NCI-H1105 (cell line): ENCODE measurements at places on chromosomes 12 and 14.
A peak's percentile ranks its signal among the peaks of the same experiment; 100 is the strongest.

- no peak for DNase-seq
Observed at GRCh38 chr14:74911221-74911620, 11.8 kb downstream of the RPS6KL1 start.

DNA sequence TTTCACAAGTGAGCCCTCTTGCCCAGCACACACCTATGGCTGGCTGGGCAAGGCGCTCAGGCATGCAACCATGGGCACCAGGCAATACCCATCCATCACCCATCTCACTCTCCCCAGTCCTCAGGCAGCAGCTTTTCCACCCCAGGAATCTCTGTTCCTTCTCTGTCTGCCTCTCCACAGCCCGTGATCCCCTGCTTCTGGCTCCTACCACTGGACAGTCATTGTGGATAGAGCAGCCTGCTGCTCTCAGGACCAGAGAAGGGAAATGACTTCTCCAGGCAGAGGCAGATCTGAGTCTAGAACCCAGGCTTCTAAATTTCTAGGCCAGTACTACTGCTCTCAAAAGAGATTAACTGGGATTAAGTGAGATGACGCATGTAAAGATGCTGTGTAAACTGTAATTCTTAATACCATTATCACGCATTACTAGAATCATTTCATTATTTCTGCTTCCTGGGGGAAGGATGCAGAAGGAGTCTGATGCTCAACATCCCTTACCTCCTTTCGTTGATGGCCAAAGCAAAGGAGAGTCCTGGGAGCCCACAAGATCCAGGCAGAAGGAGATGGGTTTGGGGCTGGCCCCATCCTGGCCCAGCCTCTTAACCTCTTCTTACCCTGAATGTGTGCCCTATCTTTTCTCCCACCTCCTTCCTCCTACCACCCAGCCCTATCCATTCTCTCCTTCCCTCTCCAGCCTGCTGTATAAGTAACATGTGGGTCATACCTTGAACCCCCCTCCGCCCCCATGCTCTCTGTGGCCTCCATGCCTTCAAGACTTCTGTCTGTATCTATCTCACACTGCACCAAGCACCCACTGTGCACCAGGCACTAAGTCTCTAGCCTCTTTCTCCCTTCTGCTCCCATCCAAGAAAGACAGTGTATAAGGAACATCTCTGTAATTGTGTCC is 4.8 kb upstream of the AQP5 start:
- DNase-seq = no peak

DNA sequence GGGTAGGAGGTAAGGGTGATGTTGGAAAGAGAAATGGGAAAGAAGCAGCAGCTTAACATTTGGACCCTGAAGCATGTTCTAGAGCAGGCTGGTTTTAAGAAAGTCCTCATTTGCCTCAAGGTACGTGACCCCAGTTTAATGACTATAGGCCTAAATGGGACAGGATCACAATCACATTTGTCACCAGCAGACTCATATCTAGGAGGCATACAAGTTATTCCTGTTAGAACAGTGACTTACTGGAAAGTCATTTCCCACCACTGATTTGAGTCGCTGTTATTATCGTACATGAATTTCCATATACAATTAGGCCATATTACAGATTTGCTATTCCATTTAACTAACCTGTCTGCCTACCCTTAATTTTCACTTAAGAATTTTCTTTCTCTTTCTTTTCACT is 326.1 kb downstream of the DAD1 start:
- no peak for DNase-seq

DNA sequence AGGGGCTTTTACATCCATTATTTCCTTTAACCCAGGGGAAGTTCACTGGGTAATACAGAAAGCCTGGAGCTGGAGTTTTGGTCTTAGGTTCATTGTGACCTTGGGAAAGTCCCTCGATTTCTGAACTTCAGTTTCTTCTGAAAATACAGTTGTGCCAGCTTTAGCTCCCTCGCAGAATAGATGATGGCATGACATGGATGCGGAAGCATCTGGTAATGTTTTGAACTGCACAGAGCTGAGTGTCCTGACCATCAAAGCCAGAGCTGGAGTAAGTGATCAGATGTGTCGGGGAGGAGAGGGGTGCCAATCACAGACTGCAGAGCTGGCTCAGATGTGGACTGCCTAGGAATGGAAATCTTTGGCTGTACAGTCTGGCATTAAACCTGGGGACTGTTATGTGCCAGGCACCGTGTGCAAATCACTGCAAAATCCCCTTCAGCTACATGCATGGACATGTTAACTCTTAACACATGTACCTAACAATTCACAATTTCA is 180.9 kb downstream of the ETV6 start:
- DNase-seq = no peak

DNA sequence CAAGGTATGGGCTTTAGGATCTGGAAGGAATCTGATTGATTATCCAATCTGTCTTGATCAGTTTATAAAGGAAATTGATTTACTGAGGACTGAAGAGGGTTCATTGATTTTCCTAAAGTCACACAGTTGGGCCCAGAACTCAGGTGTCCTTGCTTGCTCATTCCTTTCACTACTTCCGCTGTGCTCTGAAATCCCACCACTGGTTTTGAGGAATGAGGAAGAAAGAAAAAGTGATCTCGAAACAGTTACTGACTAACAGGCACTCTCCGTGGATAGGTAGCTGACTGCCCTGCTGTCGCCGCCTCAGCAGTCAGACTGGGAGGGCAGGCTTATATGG is at the start of gene FITM1:
TSS of gene FITM1 (plus strand) at position 280 of the 337 bp plus-strand sequence. CDS start 905 bp downstream, outside the sequence.
- DNase-seq = no peak

GRCh38 chr12:54159140-54159539 is 29.6 kb downstream of the SMUG1 start:
- DNase-seq = peak; percentile 71

DNA sequence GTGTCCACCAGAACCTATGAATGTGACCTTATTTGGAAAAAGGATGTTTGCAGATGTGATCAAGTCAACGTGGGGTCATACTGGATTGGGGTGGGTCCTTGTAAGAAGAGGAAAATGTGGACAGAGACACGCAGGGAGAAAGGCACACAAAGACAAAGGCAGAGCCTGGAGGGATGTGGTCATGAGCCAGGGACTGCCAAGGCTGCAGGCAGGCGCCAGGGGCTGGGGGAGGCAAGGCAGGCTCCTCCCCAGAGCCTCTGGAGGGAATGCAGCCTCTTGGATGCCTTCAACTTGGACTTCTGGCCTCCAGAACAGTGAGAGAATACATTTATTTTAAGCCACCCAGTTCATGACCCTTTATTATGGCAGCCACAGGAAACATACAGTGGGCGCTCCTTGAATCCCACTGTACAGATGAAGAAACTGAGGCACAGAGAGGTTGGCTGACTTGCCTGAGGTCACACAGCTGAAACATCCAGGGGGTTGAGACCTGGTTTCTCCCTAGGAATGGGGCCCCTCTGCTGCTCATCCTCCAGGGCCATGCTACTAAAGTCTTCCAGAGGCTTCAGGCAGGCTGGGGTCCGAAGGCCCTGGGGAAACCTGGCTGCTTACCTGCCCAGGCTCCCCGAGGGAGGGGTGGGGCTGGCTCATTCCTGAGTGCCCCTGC is 99.7 kb downstream of the RFLNA start:
- no peak for DNase-seq
